ENCODE measurements at places on chromosomes 6 and 20.

DNA sequence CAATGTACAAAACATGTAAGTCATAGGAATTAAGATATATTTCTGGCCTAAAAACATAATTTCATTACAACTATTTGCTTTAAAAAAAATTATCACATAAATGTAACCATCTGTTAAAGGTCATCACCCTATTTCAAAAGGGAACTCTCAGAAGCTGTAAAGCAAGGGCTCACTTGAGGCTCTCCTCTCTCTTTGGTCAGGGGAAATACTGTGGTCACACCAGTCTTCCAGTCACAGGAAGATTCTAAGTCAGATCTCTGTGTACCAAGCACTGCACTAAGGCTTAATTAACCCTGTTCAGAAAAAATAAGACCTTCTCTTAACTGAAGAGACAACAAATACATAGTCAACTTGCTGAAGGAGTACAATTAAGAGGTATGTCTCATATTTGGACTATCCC, 75.6 kb downstream of the MMS22L start:
- DNase-seq, result no peak

DNA sequence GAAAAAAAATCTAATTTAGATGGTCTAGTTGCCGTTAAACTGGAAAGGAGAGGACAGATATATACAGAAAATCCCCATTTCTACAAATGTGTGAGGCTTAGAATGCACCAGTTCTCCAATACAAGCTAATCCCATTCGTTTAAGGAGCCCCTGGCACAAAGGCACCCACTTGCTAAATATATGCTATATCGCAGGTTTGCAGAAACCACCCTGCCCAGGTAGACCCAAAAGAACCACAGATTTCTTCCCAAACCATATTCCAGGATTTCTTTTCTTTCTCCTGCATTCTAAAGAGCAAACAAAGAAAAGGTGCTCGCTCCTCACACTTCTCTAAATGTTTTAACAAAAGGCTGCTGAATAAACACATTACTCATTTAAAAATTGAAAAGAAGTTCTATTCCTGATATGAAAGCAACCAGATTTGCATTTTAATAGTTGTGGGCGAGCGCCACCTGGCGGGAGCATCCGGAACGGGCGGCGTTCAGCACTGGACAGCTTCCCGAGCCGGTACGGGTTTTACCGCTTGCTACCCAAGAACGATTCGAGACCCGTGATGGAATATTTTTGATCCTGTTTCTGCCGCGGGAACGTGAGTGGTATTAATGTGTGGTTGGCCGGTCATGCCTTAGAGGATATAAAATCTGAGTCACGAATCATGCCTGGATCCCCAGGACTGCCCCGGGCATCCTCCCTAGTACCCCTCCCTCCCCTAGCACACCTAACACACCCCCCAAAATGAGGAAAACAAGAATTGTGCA, 2.1 kb downstream of the PTPRT start:
- DNase-seq, result peak; percentile 61

- no peak for DNase-seq
Observed at GRCh38 chr20:58988565-58988882, 7.5 kb downstream of the NELFCD start.

GRCh38 chr6:165678904-165679303, 15.9 kb upstream of the PDE10A start:
- no peak for DNase-seq

GRCh38 chr6:25990172-25990873, 27.7 kb downstream of the TRIM38 start:
- no peak for DNase-seq

DNA sequence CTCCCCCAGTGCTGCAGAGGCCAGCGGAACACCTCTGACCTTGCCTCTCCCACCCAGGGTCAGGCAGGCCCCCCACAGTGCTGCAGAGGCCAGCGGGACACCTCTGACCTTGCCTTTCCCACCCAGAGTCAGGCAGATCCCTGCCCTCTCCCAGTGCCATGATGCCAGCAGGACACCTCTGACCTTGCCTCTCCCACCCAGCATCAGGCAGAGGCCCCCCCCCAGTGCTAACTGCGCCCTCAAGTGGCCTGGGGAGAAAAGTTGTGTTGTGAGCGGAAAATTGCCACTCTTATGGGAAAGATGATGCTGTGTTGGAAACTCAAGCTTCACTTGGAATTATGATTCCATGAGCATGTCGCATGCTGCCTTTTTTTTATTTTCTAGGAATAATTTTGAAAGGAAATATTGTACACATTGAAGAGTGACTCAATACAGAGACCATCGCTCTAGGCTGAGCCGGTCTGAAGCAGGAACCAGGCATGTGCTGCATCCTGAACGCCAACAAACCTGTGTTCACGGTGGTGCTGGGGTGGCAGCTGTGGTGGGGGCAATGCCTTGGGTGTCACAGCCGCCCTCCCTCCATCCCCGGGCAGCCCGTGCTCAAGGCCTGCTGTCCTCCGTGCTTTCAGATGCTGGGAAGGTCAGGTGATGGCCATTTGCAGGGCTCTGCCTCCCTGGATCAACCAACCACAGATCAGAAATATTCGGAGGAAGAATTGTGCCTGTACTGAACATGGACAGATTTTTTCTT, 98.6 kb downstream of the CDH4 start:
- DNase-seq, result no peak

DNA sequence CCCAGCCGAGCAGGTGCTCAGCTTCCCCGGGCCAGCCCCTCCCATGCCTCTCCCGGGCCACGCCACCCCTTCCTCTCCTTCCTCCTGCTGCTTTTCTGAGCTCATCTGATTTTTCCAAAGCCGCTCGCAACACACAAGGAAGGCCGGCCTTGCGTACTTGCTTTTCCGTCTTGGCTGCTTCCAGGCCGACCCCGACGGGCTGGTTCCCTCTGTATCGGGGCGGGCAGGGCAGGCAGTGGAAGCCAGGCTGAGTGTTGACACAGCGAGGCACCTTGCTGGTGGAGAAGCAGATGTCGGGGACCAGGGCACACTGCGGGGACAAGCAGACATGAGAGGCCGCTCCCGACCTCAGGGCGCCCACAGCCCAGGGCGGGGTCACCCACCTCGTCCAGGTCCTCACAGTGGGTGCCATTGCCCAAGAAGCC, 21.1 kb downstream of the THBS2 start:
- no peak for DNase-seq

- no peak for DNase-seq
Observed at GRCh38 chr6:106748547-106749207, 119.3 kb downstream of the QRSL1 start.

GRCh38 chr20:14488756-14489479, 151.5 kb upstream of the FLRT3 start:
- DNase-seq, result no peak

- DNase-seq, result no peak
Observed at GRCh38 chr6:26230351-26230750, 134.6 kb upstream of the BTN3A2 start.

DNA sequence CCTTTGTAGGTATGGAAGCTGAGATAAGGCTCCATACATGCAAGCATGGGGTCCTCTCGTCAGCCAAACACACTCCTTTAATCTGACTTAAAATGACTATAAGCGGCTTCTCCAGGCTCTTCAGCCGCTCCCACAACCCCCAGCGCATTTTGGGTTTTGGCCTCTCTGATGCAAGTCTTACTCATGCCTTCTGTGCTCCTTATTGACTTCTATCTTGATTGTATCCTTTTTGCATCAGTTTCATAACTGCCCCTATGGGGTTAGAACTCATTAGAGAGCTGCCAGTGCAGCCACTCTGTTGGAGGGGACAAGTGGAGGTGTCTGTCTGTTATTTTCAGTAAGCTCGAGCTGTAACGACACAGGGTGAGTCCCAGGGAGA, 70.1 kb upstream of the TAB2 start:
- DNase-seq, result no peak

GRCh38 chr6:107506145-107506544, 16.2 kb downstream of the SOBP start:
- DNase-seq, result no peak

GRCh38 chr6:98636941-98637340, 197.4 kb upstream of the POU3F2 start:
- no peak for DNase-seq

DNA sequence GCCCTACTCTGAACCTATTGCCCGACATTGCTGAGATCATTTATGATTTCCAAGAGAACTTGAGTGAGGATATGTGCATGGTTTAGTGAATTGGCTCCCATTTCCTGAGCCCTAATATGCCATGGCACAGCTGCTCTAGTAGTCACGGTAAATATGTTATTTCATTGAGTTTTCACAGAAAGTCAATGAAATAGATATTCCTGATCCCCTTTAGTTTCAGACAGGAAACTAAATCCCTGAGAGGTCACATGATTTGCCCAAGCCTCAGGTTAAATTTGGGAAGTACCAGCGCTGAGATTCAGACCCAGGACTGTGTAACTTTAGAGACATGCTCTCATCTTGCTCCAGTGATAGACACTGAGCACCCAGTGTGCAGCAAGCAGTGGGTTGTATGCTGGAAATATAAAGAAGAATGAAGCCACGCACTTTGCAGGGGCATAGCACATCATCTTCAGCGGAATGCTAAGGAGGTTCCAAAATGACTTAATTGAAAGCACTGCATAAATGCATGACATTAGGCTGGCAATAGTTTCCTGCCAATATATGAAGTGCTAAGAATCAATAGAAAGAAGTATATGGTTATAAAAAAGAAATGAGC, 70.6 kb downstream of the FARS2 start:
- no peak for DNase-seq

GRCh38 chr20:50563133-50563944, 53.2 kb downstream of the PTPN1 start:
- DNase-seq, result no peak
